Progenitor cell of endocrine pancreas (in vitro differentiated cells): ENCODE measurements at places on chromosomes 6 and 20.

DNA sequence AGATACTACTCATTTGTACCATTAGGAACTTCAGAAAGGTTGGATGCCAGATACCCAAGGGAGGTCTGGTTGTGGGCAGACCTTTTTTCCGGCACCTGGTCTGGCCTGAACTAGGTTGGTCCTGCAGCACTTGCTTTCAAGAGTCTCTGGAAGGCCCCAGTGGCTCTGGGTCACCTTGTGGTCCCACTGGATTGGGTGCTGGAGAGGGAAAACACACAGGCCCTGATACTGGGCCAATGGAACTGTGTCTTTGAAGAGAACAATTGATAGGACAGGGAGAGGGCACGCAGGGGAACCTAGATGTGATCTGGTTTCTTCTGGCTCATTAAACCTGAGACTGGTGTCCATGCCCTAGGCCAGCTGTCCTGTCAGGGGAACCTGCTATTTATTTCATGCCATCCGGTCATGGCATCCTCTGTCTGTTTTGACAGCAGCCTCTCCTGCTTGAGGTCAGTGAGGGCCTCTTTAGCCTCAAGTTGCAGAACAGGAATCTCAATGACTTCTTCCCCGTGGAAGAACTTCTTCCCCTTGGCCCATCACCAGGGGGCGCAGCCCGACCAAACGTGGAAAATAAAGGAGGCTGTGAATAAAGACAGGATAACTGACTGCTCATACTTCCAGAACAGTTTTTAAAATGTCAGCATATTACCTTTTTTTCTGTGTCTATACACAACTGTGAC is 25.0 kb downstream of the TAF8 start:
- H3K4me1 ChIP-seq = no peaks in the 10 kb centered on the region
- H3K27ac ChIP-seq = no peak overlapping the region
- peaks cover 29% of the 10 kb centered on the region for H3K36me3 ChIP-seq
- H3K4me3 ChIP-seq = no peak overlapping the region

GRCh38 chr20:16760431-16761304 is 12.5 kb downstream of the OTOR start:
- no peak overlapping the region for H3K27ac ChIP-seq
- DNase-seq = no peak
- H3K36me3 ChIP-seq = no peaks in the 10 kb centered on the region
- no peak overlapping the region for H3K4me3 ChIP-seq
- H3K4me1 ChIP-seq = peaks cover 22% of the 10 kb centered on the region

DNA sequence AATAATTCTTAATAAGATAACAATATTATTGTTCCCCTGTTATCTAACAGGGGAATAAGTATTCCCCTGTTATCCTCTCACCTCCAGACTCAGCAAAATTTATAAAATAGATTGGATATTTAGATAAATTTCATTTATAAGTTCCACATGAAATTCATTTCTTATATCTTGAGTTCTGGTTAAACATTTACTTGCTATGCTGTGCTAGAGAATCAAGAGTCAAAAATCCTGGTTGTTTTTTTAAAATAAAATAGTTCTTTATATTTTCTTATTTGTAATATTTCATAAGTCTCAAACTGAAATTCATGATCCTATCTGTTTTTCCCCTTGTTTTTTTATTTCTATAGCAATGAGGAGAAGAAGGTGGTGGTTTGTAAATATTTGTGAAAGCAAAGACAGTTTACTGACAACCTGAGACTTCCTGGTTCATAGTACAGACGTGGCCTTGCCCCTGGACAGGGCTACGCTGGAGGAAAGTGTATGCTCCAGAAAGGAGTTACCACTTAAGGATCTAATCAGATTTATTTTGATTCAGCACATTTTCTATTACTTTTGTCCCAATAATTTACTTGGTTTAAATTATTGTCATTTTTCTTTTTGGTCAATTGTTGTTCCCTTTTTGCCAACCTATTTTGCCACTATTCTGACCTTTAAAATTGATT is 37.8 kb upstream of the MARCKS start:
- DNase-seq = no peak
- H3K4me1 ChIP-seq = peaks cover 4% of the 10 kb centered on the region

DNA sequence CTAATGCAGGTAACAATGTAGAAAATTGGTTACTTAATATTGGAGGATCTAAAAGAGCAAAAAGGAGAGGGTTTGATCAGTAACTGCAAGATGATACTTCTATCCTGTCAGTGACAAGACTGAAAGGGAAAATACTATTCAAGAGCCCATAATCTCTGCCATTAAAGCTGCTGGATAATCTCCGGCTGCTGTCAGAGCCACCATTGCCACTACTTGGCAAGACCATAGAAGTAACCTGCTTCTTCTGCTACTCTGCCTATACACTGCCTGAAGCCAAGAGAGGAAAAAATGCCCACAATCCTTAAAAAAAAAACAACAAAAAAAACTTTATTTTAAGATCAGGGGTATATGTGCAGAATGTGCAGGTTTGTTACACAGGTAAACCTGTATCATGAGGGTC is 386.5 kb upstream of the ID4 start:
- DNase-seq = no peak
- no peak overlapping the region for H3K4me3 ChIP-seq

- DNase-seq = no peak
- no peaks in the 10 kb centered on the region for H3K27me3 ChIP-seq
- no peak overlapping the region for H3K4me3 ChIP-seq
- peaks cover 11% of the 10 kb centered on the region for H3K36me3 ChIP-seq
- no peak overlapping the region for H3K27ac ChIP-seq
- peaks cover 4% of the 10 kb centered on the region for H3K4me1 ChIP-seq
These were observed 37.3 kb downstream of the KIF13A start for GRCh38 chr6:17950095-17950494.

GRCh38 chr6:157513004-157513603 is 132.1 kb downstream of the ZDHHC14 start:
- H3K4me3 ChIP-seq = no peak overlapping the region
- peak overlapping the region; percentile 50 for H3K27ac ChIP-seq
- peaks cover 16% of the 10 kb centered on the region for H3K4me1 ChIP-seq
- H3K27me3 ChIP-seq = peaks cover 3% of the 10 kb centered on the region
- peaks cover 2% of the 10 kb centered on the region for H3K36me3 ChIP-seq

DNA sequence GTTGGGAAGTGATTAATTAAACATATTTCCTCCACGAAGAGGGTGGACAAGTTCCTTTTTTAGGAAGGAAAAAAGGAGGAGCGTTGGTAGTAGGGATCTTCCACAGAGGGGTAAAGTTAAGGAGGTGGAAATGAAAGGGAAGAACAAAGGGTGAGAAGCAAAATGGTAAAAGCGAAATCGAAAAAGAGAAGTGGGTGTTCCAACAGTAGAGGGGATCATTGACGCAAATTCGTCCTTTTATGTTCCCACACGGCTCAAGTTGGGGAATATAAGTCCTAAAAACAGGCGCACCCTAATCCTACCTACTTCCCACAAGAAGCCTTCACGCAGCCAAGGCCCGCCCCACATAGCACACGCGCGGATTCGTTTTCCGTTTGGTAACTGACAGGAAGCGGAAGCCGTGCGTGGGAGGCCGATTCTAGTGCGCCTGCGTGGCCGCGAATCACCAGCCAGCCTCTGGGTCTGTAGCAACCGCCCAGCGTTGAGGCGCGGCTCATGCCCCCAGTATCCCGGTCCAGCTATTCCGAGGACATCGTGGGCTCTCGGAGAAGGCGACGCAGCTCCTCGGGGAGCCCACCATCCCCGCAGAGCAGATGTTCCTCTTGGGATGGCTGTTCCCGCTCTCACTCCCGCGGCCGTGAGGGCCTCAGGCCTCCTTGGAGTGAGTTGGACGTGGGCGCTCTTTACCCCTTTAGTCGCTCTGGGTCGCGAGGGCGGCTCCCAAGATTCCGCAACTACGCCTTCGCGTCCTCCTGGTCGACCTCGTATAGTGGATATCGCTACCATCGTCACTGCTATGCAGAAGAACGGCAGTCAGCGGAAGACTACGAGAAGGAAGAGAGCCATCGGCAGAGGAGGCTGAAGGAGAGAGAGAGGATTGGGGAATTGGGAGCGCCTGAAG is at the start of gene NKAPL:
Gene NKAPL, plus strand, starts transcription at position 421 of the 901 bp plus-strand sequence. Its CDS starts 75 bp downstream, at position 496.
- H3K27me3 ChIP-seq = peaks cover 18% of the 10 kb centered on the region
- DNase-seq = no peak
- no peak within 1 kb of the TSS for H3K27ac ChIP-seq
- no peaks in the 10 kb centered on the region for H3K36me3 ChIP-seq

- peaks cover 38% of the 10 kb centered on the region for H3K36me3 ChIP-seq
- H3K4me3 ChIP-seq = no peak overlapping the region
- DNase-seq = no peak
- no peak overlapping the region for H3K27ac ChIP-seq
These were observed 40.0 kb downstream of the PHIP start for GRCh38 chr6:79038061-79038460.

- peaks cover 47% of the 10 kb centered on the region for H3K36me3 ChIP-seq
- H3K27me3 ChIP-seq = no peaks in the 10 kb centered on the region
- peaks cover 6% of the 10 kb centered on the region for H3K4me1 ChIP-seq
- no peak for DNase-seq
- H3K27ac ChIP-seq = no peak overlapping the region
- no peak overlapping the region for H3K4me3 ChIP-seq
These were observed 59.3 kb downstream of the SHPRH start for GRCh38 chr6:145904868-145905267.

- H3K27ac ChIP-seq = no peak overlapping the region
- DNase-seq = no peak
- no peak overlapping the region for H3K4me3 ChIP-seq
- no peaks in the 10 kb centered on the region for H3K27me3 ChIP-seq
- no peaks in the 10 kb centered on the region for H3K36me3 ChIP-seq
These were observed 121.3 kb downstream of the CLVS2 start for GRCh38 chr6:123117145-123117908.

GRCh38 chr6:161477876-161478425 is 204.1 kb upstream of the AGPAT4 start:
- no peak overlapping the region for H3K27ac ChIP-seq
- no peaks in the 10 kb centered on the region for H3K36me3 ChIP-seq
- peaks cover 1% of the 10 kb centered on the region for H3K4me1 ChIP-seq
- no peak for DNase-seq
- H3K4me3 ChIP-seq = no peak overlapping the region
- no peaks in the 10 kb centered on the region for H3K27me3 ChIP-seq

DNA sequence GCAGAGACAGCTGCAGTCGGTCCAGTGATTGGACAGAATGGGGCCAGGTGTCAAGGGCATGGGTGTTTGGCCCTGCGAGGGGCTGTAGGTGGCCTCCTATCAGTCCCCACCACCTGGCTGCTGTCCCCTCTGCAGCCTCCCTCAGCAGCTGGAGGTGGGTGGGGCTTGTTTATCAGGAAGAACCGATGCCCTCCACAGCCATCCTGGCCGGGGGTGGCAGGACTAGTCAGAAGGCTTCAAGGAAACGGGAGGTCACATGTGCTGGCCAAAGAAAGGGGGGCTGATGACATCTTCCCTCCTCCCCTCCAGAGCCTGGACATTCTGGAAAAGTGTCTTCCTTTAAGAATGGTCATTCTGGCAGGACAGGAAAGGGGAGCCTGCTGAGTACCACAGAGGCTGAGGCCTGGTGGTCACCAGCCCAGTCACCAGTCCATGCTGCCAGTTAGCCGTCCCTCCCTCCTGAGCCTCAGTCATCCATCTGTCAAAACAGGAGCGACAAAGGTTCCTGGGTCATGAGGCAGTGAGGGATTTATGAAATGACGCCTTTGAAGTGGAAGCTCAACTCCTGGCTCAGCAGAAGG is 4.1 kb downstream of the FAM210B start:
- peaks cover 12% of the 10 kb centered on the region for H3K4me1 ChIP-seq
- H3K27ac ChIP-seq = no peak overlapping the region
- H3K36me3 ChIP-seq = peaks cover 12% of the 10 kb centered on the region
- H3K27me3 ChIP-seq = no peaks in the 10 kb centered on the region
- H3K4me3 ChIP-seq = no peak overlapping the region

DNA sequence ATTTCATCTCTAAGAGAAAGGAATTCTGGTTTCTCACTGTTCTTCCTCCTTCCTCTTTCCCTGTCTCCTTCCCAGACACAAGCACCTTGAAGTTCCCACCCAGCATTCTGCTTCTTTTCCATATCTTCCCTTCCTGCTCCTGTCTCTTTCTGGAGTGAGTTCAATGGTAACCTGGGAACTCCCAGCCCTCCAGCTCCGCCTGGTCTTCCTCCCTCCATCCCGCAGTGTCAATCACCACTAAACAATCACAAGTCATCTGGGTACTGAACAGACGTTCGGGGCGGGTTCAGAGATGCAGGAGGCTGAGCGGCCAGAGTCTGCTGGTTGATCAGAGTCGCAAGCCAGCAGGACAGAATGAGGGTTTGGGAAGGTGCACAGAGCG is 7.7 kb downstream of the TTBK1 start:
- H3K36me3 ChIP-seq = no peaks in the 10 kb centered on the region
- no peak for DNase-seq
- peaks cover 9% of the 10 kb centered on the region for H3K4me1 ChIP-seq
- no peak overlapping the region for H3K4me3 ChIP-seq
- H3K27me3 ChIP-seq = peaks cover 31% of the 10 kb centered on the region
- H3K27ac ChIP-seq = no peak overlapping the region

DNA sequence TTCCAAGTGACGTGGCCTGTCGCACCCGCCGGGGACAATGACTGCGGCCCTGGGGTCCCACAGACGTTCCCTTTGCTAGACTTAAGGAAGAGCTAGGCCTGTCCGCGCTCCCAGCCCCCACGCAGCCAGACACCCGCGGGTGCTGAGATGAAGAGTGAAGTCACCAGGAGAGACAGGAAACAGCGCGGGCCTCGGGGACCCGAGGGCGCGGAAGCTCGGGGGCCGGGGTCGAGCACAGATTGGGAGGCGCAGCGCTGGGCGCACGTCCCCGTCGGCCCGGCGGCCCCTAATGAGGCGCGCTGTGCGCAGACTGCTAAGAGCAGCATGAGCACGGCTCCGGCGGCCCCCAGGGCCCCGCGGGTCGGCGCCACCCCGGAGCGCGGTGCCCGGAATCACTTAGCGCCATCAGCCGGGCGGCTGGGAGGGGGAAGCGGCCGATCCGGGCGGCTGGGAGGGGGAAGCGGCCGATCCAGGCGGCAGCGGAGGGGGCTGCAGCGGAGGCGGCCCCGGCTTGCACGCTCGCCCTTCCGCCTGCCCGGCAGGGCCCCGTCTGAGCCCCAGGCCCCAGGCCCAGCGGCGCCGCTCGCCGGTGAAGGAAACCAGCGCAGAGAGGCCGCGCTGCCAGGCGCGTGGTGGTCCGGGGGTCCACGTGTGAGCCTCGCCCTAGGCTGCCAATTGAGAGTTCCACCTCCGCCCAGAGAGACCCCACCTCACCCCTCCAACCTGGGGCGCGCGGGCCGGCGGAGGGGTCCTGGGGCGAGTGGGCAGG is 8.3 kb upstream of the AVP start:
- DNase-seq = no peak
- H3K27me3 ChIP-seq = peaks cover 50% of the 10 kb centered on the region
- peak overlapping the region; percentile 94 for H3K27ac ChIP-seq

DNA sequence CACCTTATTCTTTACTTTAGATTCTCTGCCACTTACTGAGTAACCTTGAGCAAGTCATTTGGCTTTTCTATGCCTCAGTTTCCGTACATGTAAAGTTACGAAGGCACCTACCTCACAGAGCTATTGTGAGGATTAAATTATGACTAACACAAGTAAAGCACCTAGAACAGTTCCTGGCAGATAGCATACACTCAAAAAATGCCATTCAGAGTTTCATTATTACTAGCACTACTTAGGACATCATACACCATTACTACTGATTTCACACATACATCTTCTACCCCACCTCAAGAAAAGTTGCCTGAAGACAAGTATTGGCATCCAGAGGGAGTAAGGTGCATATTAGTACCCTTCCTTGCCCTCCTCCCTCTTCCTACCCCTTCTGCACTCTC is 107.8 kb downstream of the OGFRL1 start:
- no peak overlapping the region for H3K4me3 ChIP-seq
- H3K27me3 ChIP-seq = no peaks in the 10 kb centered on the region
- DNase-seq = no peak
- peaks cover 10% of the 10 kb centered on the region for H3K36me3 ChIP-seq
- H3K4me1 ChIP-seq = peaks cover 1% of the 10 kb centered on the region
